ENCODE measurements at places on chromosomes 16 and 17.

GRCh38 chr16:1333149-1333812 is at the start of gene BAIAP3:
Gene BAIAP3 (plus strand): TSS chr16:1333645. CDS start chr16:1338550, 4,905 bp downstream.
- no peak for DNase-seq

- DNase-seq = no peak
Measured at GRCh38 chr16:49663081-49664065, 192.5 kb downstream of the ZNF423 start.

DNA sequence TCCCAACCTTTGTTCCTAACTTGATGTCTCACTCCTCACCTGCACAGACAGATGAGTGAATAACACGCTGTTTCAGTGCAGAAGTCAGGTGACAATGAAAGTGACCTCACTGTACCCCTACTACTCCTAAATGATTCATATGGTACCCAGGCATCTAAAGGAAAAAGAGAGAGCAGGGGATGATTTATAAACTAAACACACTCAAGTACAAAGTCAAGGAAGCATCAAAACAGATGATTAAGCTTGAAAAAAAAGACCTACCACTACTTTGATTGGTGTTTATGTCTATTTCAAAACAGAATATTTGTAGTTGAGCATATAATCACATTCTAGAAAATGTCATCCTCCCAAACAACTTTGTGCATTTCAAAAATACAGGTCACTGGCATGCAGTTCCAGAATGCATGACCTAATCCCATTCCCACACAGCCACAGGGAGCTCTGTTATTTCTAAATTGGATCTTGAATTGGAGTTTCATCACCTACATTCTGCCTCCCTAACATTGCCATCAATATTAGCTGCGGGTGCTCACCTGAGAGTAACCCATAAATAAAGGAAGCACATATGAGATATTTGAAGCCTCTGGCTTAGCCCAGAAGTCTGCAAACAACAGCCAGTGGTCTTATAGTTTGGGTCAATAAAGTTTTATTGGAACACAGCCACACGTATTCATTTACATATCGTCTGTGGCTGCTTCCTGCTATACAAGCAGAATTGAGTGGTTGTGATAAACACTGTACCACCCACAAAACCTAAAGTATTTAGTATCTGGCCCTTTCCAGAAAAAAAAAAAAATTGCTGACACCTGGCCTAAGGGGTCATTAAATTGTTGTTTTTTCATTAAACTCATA is 14.0 kb downstream of the HS3ST3A1 start:
- DNase-seq = no peak

- no peak for DNase-seq
Measured at GRCh38 chr17:67879662-67880061, 54.4 kb downstream of the BPTF start.

DNA sequence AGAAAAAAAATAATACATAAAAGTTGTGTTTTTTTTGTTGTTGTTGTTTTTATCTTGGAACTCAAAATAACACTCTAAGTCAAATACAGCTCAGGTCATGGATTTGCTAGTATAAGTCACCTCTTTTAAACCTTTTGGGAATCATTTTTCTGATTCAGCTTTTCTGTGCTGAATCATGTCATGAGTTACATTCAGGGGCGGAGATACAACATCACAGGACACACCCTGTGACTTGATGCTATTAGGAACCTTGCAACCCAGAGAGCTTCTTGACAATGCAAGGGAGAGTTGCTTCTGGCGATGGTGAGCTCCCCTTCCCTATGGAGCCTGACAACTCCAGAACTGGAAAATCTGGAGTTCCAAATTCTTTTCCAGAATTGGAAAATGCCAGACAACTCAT is 358.3 kb upstream of the C16orf82 start:
- no peak for DNase-seq

DNA sequence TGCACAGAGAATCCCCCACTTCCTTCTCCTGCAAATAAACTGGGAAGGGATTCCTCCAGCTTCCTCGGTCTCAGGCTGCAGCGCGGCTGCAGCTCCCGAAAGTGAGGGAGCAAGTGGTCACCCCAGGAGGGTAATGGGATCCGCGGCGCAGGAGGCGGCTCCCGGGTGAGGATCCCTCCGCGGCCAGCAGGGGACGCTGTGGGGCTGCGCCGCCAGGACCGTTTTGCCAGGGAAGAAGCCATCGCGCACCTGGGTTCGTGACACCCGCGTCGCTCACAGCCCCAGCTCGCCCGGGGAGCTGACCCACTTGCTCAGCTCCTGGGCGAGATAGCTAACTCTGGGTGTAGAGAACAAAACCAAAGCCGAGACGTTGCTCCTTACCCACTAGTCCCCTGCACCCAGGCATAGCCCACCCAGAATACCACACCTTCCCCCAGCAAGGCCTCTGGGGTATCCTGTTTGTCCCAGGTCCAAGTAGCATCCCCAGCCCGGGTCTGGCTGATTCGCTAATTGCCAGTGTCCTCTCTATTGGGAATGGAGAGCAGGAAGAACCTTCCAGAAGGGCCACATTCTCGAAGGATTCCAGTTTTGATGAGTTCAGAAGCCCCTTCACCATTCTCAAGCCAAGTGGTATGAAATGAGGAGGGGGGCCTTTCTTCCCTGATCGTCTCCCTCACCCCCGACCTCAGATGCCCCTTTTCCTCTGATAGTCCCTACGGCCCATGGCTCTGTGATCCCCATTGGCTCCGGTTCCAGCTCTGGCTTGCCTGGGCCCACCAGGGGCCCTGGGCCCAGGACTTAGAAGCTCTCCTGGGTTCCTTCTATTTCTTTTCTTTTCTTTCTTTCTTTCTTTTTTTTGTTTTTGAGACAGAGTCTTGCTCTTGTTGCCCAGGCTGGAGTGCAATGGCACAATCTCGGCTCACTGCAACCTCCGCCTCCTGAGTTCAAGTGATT is 14.1 kb downstream of the CYGB start:
- peak; percentile 67 for DNase-seq

DNA sequence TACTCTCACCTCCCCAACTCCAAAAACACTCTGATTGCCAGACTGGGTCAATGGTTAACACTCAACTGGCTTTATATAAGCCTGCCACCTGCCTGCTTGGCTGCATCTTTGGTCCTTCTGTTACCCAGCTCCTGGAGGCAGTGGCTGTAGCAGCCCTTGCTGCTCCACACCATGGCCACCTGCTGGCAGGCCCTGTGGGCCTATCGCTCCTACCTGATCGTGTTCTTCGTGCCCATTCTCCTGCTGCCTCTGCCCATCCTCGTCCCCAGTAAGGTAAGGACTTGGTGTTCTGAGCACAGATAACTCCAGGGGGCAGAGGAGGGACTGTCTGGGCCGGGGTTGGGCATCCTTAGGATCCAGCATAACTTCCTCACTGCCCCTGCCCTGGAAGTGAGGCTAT is at the start of gene SLC13A2:
SLC13A2 (plus strand) TSS at position 103 of the 400 bp plus-strand sequence; CDS start at position 172, 69 bp downstream.
- DNase-seq = peak; percentile 8

DNA sequence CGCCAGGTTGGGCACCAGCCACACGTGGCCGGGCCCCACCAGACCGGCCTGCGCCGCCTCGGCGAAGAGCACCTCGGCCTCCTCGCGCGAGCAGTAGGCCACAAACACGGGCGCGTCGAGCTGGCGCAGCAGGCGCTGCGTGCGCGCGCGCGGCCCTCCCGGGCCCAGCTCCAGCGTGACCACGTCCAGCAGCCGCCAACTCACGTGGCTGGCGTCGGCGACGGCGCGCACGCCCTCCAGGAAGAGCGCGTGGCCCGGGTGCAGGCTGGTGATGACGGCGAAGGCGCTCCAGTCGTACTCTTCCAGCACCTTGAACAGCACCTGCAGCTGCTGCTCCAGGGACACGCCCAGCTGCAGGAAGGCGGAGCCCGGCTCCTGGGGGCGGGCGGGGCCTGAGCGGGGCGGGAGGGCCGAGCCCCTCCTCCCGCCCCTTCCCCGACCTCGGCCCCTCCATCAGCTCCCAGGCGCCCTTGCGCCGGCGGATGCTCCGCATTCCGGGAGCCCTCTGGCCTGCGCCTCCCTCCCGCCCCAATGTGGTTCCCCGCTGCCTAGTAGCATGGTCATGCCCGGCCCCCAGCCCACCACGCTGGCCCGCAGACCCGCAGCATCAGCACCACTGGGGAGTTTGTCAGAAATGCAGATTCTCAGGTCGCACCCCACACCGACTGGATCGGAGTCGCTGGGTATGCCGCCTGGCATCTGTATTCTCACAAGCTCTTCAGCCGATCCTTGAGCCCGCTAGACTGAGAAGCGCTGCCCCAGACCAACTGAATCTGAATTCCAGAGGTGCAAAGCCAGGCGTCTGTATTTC is 7.2 kb downstream of the GRIN2C start:
- no peak for DNase-seq

DNA sequence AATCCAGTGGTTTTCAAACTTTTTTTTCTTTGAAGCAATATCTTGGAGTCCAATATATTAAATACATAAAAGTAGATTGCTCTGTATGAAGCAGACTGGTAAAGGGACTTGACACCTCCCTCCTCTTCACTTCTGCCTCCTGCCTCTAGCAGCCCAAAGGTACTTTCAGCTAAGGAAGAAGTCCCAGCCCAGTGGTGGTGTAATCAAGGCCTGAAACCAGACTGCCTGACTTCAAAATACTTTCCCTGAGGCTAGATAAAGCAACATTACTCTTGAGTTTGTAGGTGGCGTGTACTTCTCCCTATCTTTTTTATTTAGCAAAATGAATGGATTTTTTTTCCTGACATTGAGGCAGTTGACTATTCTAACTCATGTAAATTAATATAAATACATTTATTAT is 122.4 kb upstream of the TMEM97 start:
- no peak for DNase-seq

DNA sequence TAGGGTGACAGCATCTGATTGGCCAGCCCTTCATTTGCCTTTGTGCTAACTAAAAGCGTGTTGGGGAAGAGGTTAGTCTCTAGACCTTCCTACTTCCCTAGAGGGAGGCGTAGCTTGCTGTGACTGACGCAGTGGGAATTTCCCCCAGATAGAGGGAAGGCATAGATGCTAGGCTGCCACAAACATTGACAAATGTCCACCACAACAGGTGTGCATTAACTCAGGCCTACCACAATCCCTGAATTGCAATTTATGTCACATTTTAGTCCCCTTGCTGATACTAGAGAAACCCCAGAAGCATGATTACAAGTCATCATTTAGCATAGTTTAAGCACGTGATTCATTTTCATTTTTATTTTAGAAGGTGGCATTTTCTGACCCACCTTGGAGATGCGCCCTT is 76.3 kb upstream of the WSB1 start:
- no peak for DNase-seq

DNA sequence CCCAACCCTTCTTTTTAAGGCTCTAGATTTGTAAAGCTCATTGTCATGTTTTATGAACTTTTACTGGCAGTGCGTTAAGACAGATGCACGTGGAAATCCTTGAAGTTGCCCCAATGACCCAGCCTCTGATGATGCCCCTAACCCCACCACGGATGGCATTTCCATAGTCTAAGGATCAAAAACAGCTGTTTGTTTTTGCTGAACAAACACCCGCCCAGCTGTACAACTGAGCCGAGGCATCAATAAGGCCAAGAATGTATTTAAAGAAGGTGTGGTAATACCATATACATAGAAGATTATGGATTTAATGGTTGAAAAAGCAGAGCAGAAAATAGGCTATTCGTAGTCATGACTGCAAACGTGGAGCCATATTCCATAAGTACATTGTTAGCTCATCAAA is 83.7 kb downstream of the SALL1 start:
- no peak for DNase-seq

DNA sequence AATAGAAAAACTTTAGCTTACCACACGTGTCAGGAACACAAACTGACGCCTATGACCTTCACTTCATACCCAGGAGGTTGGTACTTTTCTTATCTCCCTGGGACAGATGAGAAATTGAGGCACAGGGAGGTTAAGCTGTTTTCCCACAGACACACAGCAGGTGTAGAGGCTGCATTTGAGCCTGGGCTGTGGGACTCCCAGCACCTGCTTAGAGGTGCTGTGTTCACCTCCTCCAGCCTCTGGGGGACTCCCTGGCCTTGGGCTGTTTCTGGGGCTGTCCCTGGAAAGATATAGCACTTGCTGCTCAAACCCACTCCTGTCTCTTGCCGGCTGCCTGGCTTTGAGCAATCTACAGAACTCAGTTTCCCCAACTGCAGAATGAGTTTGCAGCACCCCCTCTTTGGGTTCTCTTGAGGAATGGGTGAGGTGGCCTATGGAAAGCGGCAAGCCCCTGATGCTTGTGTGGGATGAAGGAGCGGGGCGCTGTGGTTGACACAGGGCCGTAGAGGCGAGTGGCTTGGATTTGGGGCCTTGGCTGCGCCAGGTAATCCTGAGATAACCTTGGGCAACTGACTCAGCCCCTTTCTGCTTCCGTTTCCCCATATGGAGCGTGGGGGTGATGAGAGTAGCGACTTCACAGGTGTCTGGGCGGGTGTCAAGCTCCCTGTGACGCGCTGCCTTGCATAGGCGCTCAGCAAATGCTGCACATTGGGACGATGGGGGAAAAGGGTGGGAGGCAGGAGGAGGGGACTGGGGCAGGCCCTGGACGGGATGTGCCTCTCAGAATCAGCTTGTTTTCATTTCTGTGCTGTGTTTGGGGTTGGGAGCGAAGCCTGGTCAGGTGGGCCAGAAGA is 104.5 kb upstream of the CIBAR2 start:
- no peak for DNase-seq

GRCh38 chr16:82755570-82756282 is 129.0 kb downstream of the CDH13 start:
- DNase-seq = no peak

GRCh38 chr17:43740541-43740940 is 18.1 kb downstream of the SOST start:
- no peak for DNase-seq

DNA sequence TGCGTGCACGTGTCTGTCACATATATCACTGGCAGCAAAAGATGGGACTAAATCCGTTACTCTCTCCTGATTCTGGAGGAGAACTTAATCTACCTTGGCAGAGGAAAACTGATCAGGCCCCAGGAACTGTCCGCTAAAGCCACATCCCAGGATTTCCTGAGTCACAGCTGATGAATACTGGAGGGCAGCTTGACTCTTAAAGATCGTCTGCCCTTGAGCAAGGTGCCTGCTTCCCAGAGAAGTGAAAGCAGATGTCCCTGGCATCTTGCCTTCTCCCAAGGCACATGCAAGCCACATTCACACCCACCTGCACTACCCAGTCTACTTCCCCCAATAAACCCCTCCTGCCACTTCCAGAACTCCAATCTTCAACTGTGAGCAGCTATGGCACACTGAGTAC is 99.8 kb downstream of the CPPED1 start:
- DNase-seq = no peak

DNA sequence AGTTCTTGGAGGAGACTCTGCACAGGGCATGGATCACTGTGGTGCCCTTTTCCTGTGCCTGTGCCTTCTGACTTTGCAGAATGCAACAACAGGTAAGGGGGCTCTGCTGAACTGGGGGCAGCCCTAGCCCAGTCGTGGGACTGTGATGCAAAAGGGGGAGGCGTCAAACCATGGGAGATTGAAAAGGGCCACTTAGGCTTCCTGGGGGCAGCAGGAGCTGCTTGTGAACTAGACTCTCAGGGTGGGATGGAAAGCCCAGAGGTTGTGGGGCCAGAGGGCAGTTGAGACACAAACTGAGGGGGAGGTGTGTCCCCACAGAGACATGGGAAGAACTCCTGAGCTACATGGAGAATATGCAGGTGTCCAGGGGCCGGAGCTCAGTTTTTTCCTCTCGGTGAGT is 19.6 kb downstream of the ADGRG5 start:
- DNase-seq = no peak

- peak; percentile 58 for DNase-seq
Measured at GRCh38 chr16:84246679-84247077, 6.9 kb upstream of the KCNG4 start.

Data from NCI-H1694 treated with DMSO at 0.1 percent for 48 hours (cell line).